ENCODE measurements at places on chromosomes 1 and 21. TPM values are rescaled to one million over a fixed set of nuclear protein-coding genes. Genes with fewer than 3 reads are reported as not detected.

Gene PGLYRP3
- not detected for total RNA-seq

DNA sequence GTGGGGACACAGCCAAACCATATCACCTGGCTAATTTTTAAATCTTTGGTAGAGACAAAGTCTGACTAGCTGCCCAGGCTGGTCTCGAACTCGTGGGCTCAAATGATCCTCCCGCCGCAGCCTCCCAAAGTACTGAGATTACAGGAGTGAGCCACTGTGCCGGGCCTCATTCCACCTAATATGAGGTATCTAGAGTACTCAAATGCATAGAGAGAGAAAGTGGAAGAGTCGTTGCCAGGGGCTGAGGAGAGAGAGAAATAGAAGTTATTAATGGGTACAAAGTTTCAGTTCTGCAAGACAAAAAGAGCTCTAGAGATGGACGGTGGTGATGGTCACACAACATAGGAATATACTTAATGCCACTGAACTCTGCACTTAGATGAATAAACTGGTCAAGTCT lies 119.6 kb downstream of the TOMM20 start:
- no peak for DNase-seq

- no peak for DNase-seq
Observed at GRCh38 chr1:119681560-119681959, 30.2 kb upstream of the PHGDH start.

GRCh38 chr1:223700942-223701637 lies 11.2 kb upstream of the CAPN2 start:
- no peak for DNase-seq

DNA sequence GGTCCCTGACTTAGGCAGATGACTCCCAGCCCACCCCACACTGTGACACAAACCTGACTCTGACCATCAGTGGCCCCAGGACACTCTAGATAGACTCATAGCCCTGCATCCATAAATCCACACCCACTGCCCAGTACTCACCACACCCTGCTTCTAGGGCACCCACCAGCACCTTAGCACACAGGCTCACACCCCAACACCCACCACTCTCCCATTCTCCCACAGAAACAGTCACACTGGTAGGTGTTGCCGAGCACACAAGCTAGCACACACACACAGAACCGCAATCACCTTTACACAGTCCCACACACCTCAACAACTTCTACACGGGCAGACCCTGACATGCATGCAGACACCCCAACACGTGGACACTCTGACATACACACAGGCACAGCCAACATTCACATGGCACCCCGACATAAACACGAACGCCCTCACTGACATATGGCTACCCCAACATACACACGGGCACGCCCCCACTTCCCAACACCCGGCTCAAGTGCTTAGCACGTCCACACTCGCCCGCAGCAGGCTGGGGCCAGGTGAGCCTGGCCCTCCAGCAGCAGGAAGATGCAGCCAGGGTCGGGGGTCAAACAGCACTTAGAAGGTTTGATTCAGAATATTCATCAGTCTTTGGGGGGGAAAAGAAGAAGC lies 105.5 kb upstream of the TARDBP start:
- DNase-seq: no peak

Gene VWA1
- total RNA-seq: 0.18 TPM

DNA sequence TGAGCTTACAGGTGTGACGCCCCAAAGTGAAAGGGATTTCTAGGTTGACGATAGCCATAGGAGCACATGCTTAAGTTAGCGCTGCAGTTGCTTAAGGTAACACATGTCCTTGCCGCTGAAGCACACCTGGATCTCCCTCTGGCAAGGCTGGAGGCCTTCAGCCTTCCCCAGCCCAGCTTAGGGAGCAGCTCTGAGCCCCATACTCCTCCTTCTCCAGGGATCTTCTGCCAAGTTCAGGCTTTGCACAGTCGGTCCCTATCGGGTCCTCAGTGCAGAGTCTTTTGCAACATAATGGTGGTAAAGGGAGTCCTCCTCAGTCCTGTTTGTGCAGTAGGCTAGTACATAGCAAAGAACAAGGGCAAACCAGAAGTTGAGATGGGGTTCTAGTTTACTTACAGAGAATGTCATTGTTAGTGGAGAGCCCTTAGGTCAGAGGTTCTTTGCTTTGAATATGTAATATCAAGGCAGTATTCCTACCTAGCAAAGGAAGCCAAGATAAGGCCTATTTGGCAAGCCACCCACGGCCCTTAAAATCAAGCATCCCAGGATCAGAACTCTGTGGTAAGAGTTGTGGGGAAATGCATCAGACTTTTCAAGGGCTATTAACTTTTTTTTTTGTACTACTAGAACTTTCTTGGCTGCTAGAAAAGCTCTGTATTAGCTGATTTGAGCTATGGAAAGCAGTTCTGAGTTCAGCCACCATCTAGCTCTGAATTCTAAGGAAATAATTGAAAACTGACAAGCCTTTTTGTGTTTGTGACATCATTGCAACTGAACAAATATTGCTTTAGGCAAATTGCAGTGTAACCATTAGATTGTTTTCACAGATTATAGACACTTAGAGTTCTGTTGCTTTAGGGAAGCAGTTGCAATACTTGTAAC lies 1.4 kb downstream of the EVA1C start:
- DNase-seq: no peak

Gene SUSD4
- 0.58 TPM for total RNA-seq

- no peak for DNase-seq
Observed at GRCh38 chr21:32521736-32522355, 63.5 kb downstream of the TCP10L start.

DNA sequence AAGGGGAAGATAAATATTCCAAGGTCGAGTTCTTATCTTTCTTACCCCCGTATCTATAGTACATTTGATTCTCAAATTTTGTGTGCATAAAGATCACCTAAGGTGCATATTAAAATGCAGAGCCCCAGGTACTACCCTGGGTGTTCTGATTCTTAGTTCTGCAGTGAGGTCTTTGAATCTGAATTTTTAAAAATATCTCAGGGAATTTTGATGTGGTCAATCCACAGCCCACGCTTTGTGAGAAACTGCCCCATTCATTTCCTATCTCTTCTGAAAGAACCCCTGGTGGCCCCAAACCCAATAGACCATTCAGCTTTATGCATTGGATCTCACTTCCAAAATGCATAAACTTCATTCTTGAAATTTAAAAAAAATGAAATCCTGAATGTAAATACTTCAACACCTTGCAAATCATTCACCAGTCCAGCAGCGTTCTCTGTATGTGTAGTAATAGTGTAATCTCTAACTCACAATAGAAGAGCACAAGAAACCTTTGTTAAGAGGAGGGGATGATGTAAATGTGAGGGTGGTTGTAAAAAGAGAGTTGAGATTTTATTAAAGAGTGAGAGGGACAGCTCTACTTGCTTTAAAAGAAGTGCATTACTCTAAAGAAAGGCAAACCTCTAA lies 108.8 kb upstream of the ZP4 start:
- no peak for DNase-seq

Gene CACYBP
- total RNA-seq: 331 TPM

Gene EXTL1
- total RNA-seq: not detected

DNA sequence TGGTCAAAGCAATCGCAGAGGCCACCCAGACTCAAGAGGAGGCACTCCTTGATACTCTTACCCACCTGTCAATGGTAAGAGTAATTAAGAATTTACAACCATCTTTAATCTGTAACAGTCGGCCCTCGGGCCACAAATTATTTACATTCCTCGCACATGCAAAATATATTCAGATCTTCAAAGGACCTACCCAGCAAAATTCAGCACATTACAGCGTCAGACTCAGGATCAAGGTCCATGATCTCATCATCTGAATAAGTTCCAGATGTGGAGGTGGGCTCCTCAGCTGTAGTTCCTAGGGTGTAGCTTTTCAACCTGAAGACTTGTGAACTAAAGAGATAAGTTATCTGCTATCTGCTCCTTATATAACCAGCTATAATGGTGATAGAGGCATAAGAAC lies 17.1 kb upstream of the RNF11 start:
- DNase-seq: no peak

DNA sequence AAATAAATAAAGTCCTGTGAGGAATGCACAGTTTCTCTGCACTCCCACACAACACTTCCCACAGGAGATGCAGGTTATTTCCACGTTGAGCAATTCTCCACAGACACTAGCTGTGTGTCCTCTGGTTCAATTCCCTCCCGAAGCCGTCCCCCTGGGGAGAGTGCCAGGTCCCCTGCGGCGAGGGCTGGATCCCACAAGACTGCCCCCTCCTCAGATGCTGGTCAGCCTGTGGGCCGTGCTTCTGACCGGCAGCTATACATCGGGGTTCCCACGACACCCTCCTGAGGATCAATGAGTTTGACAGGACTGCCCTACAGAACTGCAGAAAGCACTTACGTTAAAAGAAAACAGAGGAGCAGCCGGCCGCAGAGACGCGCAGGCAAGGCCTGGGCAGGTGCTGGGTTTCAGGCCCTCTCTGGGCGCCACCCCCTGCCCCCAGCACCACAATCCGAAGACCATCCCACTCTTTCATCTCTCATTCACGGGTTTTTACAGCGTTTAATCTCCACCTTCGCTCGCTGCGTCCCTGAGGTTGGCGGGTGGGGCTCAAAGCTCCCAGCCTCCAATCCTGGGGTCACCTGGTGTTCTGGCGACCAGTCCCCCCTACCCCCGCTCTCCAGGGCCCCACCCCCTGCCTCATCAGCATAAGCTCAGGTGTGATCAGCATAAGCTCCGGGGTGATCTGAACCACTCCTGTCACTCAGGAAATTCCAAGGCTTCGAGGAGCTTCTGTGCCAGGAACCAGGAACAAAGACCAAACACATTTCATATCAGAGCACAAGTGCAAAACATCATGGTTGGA lies 9.3 kb downstream of the SLC35E2B start:
- DNase-seq: no peak

- no peak for DNase-seq
Observed at GRCh38 chr1:218274511-218274910, 10.6 kb upstream of the RRP15 start.

Gene DUSP10
- 17.1 TPM for total RNA-seq

DNA sequence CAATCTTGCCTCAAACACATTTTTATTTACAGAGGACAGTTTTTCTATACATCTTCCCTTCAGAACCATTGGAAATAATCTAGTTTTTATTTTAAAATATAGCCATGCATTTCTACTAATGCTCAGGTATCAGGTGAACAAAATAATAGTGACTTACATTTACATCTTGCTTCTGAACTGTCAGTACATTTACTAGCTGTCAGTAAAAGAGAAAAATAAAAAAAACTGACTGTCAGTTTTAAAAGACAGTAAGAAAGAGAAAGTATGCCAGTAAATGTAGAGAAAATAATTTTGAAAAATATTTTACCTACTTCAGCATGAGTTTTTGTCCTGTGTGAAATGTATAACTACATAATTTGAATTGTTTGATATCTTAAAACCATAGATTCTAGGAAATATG lies 33.5 kb downstream of the USH2A start:
- no peak for DNase-seq

GRCh38 chr1:18241891-18242290 lies 134.3 kb downstream of the IGSF21 start:
- DNase-seq: no peak

Gene NTMT2
- not detected for total RNA-seq

DNA sequence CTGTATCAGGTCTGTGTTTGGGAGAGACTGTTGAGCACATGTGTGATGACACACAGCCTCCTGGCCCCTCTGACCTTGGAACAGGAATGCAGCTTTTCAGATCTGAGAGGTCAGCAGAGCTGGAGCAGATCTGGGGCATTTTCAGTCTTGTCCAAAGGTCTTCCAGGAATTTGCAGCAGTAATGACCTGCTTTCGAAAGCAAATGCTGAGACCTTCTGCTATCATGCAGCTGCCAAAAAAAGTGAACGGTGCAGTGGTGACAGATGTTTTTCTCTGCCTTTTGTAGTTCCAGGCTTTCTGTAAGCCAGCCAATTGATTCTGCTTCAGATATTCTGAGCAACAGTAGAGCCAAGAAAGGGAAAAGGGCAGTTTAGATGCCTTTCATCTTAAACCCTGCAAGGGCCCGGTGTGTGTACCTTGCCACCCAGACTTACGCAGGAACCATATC lies 137.8 kb upstream of the COA6 start:
- no peak for DNase-seq

- DNase-seq: no peak
Observed at GRCh38 chr1:60402816-60403215, 329.2 kb upstream of the C1orf87 start.

GRCh38 chr1:203797948-203798655 lies 2.7 kb downstream of the ZBED6 start:
- no peak for DNase-seq

GRCh38 chr1:4733446-4734177 lies 79.2 kb downstream of the AJAP1 start:
- no peak for DNase-seq

- DNase-seq: no peak
Observed at GRCh38 chr1:175514387-175514953, 228.9 kb downstream of the TNR start.
